ENCODE measurements at places on chromosomes 3 and 15. TPM values are rescaled to one million over a fixed set of nuclear protein-coding genes. Genes with fewer than 3 reads are reported as not detected.

GOLGA8G gene
- total RNA-seq: not detected

TP63 gene
- total RNA-seq: under 0.01 TPM

SPSB4 gene
- not detected for total RNA-seq

MAN2C1 gene
- 135 TPM for total RNA-seq

SMCO1 gene
- not detected for total RNA-seq

NOX5 gene
- total RNA-seq: 0.22 TPM

BHLHE40 gene
- 119 TPM for total RNA-seq

ZNF660 gene
- total RNA-seq: 1.7 TPM

ZDHHC19 gene
- not detected for total RNA-seq

GOLGA8S gene
- total RNA-seq: not detected

SLC9C1 gene
- not detected for total RNA-seq

CIP2A gene
- total RNA-seq: 58.3 TPM

ASB14 gene
- total RNA-seq: not detected

PLSCR5 gene
- not detected for total RNA-seq

GABRA5 gene
- not detected for total RNA-seq

MOBP gene
- not detected for total RNA-seq

COPB2 gene
- 228 TPM for total RNA-seq

SCAANT1 gene
- not detected for total RNA-seq

INTS14 gene
- total RNA-seq: 43.1 TPM

FANCD2OS gene
- not detected for total RNA-seq

TMEM108 gene
- not detected for total RNA-seq

GCNT3 gene
- total RNA-seq: not detected

UCN2 gene
- total RNA-seq: 25.1 TPM

Measured in placental pericyte (primary cell).